Activated effector memory CD4-positive, alpha-beta T cell treated with Interleukin-2 at 50 U/mL for 16 hours (primary cell): ENCODE measurements at places on chromosomes 7 and 10.

DNA sequence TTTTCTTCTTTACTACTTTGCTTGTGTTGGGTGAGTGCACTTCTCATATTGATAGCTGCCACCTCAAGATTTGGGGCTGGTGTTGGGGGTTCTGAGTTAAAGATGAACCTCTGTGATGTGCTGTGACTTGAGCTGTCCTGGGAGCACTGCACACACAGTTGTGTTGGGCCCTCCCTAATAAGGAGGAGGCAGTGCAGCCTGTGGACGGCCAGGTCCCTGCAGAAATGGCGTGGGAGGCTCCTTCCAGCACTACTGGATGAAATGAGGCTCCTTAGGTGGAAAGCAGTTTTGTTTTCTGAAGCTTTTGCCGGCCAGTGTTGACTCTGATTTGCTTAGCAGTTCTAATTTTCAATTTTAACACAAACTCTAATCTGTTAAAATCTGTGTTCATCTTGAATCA is 44.0 kb downstream of the WDR37 start:
- DNase-seq: no peak

DNA sequence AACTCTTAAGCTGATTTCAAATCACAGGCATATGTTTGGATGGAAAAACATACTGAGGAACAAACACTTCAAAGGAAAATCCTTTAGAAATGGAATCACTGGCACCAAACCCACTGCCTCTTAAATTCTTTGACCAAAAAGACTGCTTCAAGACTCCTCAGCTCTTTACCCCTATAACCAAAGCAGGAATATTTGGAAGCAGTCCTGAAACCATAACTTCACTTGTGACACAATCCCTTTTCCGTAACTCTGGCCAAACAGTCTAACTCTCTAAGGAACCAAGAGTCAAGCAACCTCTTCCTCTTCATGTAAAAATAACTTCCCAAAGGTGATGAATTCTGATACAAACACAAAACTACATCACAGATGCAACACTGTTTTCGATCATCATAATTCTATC is 104.3 kb downstream of the MTERF1 start:
- DNase-seq: no peak

DNA sequence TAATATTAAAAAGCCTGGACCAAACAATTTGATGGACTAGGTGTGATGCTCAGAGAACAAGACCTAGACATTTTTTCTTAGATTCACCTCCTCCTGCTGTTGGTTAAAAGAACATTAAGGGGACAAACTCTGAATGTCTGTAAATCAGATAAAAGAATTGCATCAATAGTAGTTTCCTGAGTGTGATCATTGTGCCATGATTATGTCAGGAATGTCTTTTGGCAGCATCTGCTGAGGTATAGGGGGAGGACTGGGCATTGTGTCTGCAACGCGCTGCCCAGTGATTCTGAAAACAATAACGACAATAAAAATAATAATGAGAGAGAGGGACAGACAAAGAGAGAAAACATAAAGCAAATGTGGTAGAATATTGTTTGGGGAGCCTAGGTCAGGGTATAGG is 6.9 kb downstream of the C7orf57 start:
- DNase-seq: no peak

DNA sequence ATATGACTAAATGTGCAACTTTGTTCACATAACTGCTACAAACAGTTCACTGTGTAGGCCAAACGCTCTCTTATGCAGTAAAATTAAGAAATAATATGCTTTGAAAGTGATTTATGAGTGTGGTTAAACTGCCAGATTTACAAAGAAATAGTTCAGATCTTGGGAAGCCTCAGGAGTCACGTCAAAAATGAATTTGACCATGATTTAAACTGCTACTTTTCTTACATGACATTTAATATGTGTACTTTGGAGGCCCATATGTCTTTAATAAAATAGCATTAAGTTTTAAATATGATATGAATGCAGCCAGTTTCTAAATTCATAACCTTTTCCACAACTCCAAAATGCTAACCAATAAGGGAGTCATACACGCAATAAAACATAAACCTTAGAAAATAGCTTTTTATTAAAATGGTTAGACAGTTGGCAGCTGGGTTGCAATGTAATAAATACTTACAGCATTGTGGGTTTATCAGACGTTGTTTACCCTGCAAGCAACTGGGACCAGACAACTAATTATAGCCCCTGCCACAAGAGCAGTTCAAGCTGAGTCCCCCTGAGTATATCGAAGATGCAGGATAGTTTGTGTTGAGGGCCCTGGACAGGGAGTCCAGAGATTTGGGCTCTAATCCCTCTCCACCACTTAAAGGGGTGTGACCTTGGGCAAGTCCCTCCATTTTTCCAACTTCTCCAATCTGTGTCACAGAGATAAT is 640.4 kb downstream of the LRMDA start:
- no peak for DNase-seq

DNA sequence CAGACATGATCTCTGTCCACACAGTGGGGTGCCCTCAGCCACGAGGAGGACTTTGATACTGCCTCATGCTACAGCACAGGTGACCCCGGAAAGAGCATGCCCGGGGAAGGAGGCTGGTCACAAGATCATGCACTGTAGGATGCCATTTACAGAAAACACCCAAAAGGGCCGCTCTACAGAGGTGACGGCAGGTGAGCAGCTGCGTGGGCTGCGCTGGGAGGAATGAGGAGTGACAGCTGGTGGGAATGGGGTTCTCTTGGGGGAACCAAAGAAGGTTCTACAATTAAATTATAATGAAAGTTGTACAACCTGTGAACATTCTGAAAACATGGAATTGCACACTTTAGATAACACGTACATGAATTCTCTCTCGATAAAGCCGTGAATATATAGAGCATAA is 12.0 kb downstream of the INTS1 start:
- DNase-seq: no peak

GRCh38 chr10:30915146-30915545 is 116.5 kb downstream of the ZNF438 start:
- no peak for DNase-seq

GRCh38 chr7:105149827-105150226 is 135.8 kb downstream of the KMT2E start:
- no peak for DNase-seq

DNA sequence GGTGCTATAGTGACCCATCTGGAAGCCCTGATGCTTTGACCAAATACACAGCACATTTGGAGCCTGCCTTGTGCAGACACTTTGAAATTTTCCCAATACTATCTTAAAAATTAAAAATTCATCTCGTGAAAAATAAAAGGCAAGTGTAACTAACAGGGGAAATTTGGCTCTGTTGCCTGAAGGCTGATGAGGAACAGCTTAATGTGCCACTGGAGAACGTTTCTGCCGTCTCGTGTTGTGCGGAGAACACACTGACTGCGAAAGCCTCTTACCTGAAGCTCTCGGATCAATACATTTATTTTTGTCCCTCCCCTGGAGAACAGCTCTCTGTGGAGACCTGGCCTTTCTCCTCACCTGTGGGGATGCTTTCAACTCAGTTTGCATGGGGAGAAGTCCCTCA is 77.2 kb upstream of the CHST15 start:
- no peak for DNase-seq

DNA sequence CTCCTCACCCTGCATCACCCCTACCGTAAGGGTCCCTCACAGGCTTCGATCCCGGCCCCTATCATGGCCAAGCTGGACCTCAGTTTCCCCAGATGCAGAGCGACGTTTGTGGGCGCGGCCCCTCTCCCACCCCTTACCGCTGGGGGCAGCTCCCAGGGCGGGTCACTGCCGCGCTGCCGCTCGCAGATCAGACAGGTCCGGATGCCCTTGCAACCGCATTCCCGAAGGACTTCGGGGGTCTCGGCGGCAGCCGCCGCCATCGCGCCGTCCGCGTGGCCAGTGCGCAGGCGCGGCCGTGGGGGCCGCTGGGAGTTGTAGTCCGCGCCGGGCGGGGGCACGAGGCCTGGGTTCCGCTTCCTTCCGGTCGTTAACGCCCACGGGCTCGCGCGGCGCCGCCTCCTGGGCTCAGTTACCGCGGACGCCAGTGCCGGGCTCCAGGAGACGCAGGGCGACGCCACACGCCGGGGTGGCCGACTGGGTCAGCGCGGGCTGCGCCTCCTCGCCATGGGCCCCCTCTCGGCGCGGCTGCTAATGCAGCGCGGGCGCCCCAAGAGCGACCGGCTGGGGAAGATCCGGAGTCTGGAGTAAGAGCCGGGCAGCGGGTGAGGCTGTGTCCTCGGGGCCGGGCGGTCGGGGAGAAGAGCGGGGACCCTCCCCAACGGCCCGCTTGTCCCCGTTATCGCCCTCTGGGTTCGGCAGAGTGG is at the start of the genes ALKBH4 and LRWD1:
Gene ALKBH4 (minus strand): TSS at position 287 of the 704 bp plus-strand sequence. CDS start 27 bp downstream, at position 260.
Gene LRWD1 (plus strand): TSS at position 408 of the 704 bp plus-strand sequence. CDS start 97 bp downstream, at position 505.
- DNase-seq: peak; percentile 92

DNA sequence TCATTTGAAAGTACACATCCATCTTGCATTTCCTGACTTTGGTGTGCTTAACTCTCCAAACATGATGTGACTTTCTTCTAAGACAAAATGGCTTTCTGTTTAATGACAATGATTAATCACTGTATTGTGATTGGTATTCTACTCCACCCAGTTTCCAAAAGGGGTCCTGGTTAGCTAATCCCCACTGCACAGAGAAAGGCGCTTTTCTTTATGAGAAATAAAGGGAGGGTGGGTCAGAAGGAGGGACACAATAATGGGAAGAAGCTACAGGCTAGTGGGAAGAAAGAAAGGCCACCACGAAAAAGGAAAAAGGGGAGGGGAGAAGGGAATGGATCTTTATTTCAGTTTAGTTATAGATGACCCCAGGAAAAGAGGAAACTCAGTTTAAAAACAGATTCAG is 69.2 kb downstream of the PRTFDC1 start:
- DNase-seq: no peak
